ENCODE measurements at places on chromosomes 12 and 14. TPM values are rescaled to one million over a fixed set of nuclear protein-coding genes. Genes with fewer than 3 reads are reported as not detected.

The KERA gene
- not detected for total RNA-seq

The SCNN1A gene
- 0.22 TPM for total RNA-seq

GRCh38 chr14:43894534-43894933 is 612.5 kb downstream of the FSCB start:
- H3K4me3 ChIP-seq, result no peak overlapping the region
- no peak overlapping the region for H3K27ac ChIP-seq
- no peaks in the 10 kb centered on the region for H3K4me1 ChIP-seq
- H3K27me3 ChIP-seq, result no peaks in the 10 kb centered on the region
- no peak for DNase-seq
- no peaks in the 10 kb centered on the region for H3K36me3 ChIP-seq

DNA sequence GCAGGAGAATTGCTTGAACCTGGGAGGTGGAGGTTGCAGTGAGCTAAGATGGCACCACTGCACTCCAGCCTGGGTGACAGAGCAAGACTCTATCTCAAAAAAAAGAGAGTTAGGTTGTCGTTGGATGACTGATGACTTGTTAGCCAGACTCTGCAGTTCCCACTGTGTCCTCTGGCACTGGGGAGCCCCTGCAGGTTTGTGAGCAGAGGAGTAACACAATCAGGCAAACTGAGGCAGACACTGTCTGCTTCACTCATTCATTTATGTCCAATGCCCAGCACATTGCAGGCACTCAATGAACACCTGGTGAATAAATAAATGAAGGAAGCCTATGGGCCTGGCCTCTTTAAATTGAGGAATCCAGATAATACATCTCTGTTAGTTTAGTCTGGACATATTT is 41.2 kb upstream of the BCL11B start:
- no peak overlapping the region for H3K4me3 ChIP-seq
- H3K36me3 ChIP-seq, result no peaks in the 10 kb centered on the region
- no peaks in the 10 kb centered on the region for H3K4me1 ChIP-seq
- no peak overlapping the region for H3K27ac ChIP-seq

DNA sequence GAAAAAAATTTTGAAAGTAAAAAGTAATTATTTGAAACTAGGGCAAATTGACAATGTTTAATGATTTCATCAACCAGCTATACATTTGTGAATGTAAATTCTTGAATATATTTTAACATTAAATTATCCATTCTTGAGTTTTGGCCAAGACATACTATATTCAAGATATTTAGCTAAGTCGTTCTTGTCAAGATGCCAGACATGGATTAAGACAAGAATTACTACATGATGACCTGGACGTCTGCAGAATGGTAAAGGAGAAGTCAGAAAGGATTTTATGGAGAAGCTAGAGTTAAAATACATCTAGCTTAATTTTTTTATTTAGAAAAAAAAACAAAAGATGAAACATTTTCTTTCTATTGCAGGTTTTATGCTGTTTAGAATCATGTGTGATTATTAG is 255.8 kb downstream of the TMTC2 start:
- no peak overlapping the region for H3K27ac ChIP-seq
- H3K36me3 ChIP-seq, result no peaks in the 10 kb centered on the region
- DNase-seq, result no peak
- H3K4me1 ChIP-seq, result no peaks in the 10 kb centered on the region

- no peaks in the 10 kb centered on the region for H3K4me1 ChIP-seq
- no peaks in the 10 kb centered on the region for H3K36me3 ChIP-seq
- H3K27me3 ChIP-seq, result no peaks in the 10 kb centered on the region
Observed at GRCh38 chr12:19150273-19150900, 20.9 kb downstream of the PLEKHA5 start.

DNA sequence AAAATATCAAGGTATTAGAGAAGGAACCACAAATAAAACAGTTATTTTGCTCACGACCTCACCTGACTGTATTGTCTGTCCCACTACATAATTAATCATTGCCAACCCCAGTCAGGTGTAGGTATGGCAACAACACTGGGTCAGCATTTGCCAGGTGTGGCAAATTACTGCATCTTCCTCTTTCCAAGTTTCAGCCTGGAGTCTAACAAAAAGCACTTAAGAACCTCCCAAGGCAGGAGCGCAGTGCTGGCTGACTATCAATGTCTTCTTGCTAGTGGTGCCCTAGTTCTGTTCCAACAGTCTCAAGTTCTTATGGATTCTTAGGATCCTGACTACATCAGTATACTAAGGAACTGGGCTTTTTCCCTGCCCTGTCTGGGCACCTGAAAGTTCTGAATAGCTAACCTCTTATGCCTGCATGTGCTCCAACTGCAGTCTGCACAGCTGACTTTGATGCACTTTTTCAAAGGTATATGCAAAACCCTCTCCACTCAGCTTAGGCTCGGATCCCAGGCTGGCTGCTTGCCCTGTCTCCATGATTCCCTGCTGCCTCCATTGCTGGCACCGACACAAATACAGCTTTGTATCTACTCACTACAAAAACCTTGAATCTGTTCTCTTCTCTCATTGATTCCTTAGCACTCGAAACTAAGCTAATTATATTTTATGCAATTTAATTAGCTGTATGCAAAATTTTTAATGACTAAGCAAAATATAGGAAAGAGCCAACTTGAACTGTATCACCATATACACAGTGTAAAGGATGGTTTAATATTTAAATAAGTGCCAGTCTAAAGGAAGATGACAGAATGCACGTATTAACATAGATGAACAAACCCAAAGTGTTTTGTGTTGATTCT is 113.3 kb downstream of the PRKD1 start:
- no peaks in the 10 kb centered on the region for H3K36me3 ChIP-seq
- no peaks in the 10 kb centered on the region for H3K27me3 ChIP-seq
- no peak overlapping the region for H3K4me3 ChIP-seq
- DNase-seq, result no peak
- H3K27ac ChIP-seq, result no peak overlapping the region

- no peak overlapping the region for H3K27ac ChIP-seq
- peaks cover 14% of the 10 kb centered on the region for H3K4me1 ChIP-seq
- no peak overlapping the region for H3K4me3 ChIP-seq
- H3K36me3 ChIP-seq, result no peaks in the 10 kb centered on the region
- DNase-seq, result no peak
Observed at GRCh38 chr14:77378701-77379100, 1.5 kb downstream of the SAMD15 start.
